ENCODE measurements at places on chromosomes 2 and 18.
A peak's percentile ranks its signal among the peaks of the same experiment; 100 is the strongest.

DNA sequence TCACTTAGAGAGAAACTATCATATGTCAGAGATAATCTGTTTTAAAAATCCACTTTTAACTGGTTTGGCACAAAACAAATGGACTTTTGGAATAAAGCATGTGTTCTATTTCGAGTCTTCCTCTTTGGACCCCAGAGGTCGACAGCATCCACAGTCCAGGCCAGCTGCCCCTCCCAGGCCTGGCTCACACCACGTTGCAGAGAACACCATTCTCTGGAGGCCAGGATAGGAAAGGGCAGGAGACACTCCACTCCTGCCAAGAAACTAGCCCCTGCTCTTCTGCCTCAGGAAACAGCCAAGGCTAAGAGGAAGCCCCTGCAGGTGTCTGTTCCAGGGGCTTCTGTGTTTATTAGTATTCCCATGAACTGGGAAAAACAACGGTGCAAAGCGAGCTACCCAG lies 456.6 kb upstream of the ID2 start:
- no peak for DNase-seq

DNA sequence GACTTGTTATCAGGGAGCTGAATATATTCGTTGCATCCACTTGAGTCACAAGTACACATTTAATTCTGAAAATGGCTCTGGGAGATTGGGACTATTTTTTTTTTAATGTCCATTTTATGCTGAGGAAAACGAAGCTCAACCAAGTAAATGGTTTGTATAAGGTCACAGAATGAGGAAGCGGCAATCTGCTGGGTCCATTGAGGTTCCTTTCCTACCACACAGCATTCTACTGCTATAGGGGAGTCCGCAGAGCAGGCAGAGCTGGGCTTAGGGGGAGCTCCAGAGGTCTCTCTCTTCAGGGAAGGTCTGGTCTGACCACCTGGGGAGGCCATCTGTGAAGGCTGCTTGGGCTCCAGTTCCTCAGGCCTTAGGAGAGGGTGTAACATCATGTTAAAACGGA lies 77.9 kb downstream of the MCFD2 start:
- no peak for DNase-seq

GRCh38 chr2:135299658-135300244 lies 231.3 kb downstream of the ZRANB3 start:
- DNase-seq = no peak

DNA sequence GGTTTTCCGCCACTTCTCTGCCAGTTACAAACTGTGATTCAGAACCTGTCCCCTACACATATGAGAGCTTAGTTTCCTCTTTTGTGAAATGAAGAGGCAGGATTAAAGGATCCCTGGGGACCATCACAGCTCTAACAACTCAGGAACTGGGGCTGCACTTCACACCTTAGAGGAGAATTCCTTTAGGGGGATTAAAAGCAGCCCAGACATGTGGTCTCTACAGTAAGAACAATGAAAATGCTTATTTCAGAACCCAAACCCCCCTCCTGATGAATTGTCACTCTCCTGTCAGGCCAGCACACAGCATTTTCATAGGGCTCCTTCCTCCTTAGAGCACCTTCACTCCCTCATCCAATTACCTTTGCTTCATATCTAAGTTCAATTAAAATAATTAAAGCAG lies 101.5 kb upstream of the NEDD4L start:
- DNase-seq = no peak

GRCh38 chr2:210536973-210537650 lies 19.3 kb upstream of the CPS1 start:
- DNase-seq = no peak

DNA sequence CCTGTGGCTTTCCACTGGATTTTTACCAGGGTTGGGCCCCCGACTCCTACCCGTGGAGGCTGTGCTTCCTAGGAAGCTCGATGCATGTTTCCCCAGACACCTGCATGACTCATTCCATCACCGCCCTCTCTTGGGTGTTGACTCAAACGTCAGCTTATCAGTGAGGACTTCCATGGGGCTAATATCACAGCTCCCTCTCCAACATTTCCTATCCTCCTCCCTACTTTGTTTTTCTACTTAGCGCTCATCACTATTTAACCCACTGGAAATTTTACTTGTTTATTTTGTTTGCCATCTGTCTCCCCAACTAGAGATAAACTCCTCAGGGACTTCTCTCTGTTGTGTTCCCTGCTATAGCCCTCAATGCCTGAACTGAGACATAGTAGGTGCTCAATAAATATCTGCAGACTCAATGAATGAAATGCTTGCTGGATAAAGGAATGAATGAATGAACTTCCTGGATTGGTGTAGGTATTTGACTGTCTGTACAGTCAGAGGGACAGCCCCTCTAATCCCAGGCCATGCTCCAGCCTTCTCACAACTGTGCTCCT lies 89.7 kb upstream of the MSH2 start:
- no peak for DNase-seq

DNA sequence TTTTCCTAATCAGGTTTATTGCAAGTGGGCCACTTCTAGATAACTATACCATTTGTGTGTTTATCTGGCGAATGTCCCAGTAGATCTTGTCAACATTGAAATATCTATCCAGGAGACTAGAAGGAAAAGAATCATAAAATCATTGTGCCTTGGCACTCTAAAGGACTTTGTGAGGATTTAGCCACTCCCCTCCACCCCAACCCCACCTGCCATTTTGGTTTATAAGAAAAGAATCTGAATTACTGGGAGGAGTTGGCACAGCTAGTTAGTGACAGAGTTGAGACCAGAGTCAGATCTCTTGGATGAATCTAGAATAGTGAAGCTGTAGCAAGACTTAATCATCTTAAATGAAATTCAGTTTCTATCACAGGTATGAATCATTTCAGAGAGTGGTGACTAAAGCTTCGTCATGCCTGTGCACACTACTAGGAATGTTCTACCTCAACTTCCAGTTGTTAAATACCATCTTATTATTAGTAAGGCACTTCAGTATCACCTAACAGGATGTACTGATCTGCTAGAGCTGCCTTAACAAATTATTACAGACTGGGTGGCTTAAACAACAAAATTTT lies 212.7 kb upstream of the SLC14A2 start:
- DNase-seq = no peak

DNA sequence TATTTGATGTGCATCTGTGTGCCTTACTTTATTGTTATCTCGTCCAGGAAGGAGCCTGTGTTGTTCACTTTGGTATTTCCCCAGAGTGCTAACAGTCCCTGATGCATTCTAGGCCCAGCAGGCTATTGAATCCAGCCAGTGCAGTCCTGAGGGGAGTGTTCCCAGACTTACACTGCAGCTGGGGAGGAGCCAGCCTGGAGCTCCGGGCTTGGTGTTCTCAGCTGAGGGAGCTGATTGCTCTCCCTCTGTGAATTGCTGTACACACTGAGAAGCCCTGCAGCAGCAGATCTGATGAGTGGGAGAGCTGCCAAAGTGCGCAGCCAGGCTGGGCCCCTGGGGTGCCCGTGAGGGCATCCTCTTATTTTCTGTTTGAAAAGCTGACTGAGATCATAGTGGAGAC lies 159.2 kb downstream of the GALNT3 start:
- DNase-seq = no peak

- DNase-seq = no peak
Observed at GRCh38 chr2:6876309-6876708, 1.3 kb upstream of the RSAD2 start.

DNA sequence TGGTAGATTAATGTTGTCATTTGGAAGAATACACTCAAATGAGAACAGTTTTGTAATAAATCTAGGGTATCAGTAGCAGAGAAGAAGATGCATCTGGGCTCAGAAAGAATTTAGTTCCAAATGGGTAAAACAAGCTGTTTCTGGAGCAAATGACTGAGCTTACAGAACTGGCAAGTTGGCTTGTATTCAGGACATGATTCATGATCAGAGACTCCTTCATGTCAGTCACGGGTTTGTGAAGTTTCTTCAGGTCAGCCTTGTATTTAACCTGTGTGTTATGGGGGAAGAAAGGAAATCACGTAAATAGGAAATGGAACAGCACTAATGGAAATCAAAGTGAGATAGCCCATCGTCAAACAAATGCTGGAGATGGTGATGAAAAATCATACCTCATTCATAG lies 109.1 kb downstream of the RIF1 start:
- no peak for DNase-seq

GRCh38 chr2:19226871-19227270 lies 131.6 kb downstream of the OSR1 start:
- no peak for DNase-seq

DNA sequence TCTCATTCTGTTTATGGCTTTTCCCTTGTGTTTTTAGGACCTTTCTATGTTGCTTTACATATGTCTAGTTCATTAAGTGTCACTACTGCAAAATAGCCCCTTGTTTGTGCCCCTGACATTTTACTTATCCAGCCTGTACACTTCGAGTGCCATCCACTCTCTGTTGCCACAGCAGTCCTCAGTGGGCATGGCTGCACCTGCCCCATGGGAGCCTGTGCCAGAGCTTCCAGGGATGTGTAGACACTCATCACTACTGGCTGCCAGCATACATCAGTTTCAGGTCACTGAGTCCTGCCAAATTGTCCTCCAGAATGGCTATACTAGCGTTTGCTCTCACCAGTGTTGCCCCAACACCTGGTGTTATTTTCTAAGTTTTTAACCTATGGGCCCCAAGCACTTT lies 80.4 kb downstream of the ARMC9 start:
- DNase-seq = no peak

DNA sequence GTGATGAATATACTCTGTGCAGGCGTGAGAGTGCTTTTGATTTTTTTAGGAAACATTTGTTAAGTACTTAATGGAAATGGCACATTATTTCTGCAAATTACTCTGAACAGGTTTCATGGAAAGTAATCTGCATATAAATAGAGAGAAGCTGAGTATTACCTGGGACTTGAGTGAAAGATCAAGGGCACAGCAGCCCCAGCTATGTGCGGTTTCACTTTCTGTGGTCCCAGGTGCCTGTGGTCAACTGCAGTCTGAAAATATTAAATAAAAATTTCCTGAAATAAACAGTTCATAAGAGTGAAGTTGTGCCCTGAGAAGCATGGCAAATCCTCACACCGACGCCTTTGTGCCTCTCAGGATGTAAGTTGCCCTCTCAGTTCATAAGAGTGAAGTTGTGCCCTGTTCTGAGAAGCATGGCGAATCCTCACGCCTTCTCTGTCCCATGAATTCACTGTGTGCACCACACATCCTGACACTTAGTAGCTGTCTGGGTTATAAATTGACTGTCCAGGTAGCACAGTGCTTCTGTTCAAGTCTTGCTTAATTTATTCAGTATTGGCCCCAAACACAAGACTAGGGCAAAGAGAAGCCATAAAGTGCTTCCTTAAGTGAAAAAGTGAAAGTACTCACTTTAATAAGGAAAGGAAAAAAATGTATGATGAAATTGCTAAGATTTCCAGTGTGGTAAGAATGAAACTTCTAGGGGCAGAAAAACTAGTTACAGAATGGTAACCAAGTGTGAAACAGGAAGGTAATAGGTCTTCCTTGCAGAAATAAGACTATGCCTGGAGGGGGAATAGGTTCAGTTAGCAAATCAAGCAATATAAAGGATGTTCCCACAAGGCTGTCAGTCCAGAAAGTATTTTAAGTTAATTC lies 4.3 kb upstream of the SNTG2 start:
- no peak for DNase-seq

DNA sequence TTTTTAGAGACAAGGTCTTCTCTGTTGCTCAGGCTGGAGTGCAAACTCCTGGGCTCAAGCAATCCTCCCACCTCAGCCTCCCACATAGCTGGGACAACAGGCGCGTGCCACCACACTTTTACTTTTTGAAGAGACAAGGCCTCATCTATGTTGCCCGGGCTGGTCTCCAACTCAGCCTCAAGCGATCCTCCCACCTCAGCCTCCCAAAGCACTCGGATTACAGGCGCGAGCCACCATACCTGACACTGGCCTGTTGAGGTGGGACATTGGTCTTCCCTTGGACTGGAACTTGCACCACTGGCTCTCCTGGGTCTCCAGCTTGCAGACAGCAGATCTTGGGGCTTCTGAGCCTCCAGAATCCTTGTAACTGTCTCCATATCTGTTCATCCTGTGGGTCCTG lies 75.6 kb downstream of the NDUFA10 start:
- no peak for DNase-seq

GRCh38 chr2:80293039-80293438 lies 11.5 kb downstream of the LRRTM1 start:
- no peak for DNase-seq

- DNase-seq = no peak
Observed at GRCh38 chr18:46632401-46633071, 24.5 kb downstream of the LOXHD1 start.

DNA sequence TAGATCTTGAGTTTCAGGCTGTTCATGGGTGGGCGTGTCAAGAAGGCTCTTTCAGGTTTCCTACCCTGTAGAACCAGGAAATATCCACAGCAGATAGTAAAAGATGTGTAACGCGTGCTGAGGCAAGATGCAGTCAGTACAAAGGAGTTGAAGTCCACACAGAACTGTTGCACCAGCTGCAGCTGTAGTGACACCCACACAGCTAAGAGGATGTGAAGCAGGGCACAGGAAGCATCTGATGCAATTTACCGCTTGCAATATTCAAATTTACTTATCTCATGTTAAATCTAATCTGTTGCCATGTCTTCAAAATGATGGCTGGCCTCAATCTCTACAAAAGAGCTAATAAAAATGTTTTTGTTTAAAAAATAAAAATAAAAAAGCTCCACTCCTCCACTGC lies 132.8 kb downstream of the ARHGAP15 start:
- peak; percentile 31 for DNase-seq

- no peak for DNase-seq
Observed at GRCh38 chr2:30661173-30662107, 145.8 kb downstream of the CAPN13 start.

GRCh38 chr18:57035590-57035989 lies 111.3 kb upstream of the BOD1L2 start:
- DNase-seq = no peak

- DNase-seq = no peak
Observed at GRCh38 chr2:182646763-182647498, 69.1 kb upstream of the DNAJC10 start.

DNA sequence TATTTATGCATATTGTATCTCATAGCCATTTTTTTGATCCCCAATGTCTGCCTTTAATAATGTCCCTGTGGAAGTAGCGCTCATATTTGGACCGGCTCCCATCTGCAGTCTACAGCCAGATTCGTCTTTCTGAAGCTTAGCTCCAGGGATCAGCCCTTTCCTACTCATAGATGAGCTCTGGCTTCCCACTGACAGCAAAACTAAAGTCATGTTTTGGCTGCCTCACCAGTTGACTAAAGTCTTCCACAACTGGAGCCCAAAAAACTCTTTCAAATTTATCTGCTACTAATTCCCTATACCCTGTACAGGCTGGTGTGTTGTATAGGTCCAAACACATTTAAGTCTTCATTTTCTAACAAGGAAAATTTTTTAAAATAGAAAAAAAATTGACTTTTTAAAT lies 294.2 kb upstream of the HNMT start:
- no peak for DNase-seq

- DNase-seq = no peak
Observed at GRCh38 chr2:205898744-205899143, 187.2 kb downstream of the INO80D start.

DNA sequence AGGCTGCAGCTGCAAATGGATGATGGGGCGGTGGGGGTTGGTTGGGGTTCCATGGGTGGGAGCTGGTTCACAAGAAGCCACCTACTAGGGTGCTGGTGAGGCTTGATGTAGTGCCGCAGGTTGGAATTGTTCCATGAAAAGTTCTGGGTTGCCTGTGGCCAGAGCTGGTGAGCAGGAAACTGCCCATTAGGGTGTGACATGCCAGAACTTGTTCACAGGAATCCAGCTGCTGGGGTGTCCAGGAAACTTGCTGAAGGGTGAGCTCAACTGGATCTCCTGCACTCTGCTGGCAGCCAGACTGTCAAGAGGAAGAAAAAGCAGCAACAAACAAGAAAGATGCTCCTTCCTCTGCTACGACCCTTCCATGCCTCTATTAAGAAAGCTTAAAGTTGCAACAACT lies 48.8 kb downstream of the MAP3K20 start:
- no peak for DNase-seq

- DNase-seq = no peak
Observed at GRCh38 chr2:160490733-160491685, 2.6 kb downstream of the RBMS1 start.

All from stimulated activated CD4-positive, alpha-beta T cell treated with anti-CD3 and anti-CD28 coated beads, Interleukin-2, amount 100 ng/mL, for 24 hours (primary cell).